ENCODE measurements at places on chromosomes 11 and 22.

GRCh38 chr11:12166299-12167060, 56.1 kb downstream of the MICAL2 start:
- no peak for DNase-seq

DNA sequence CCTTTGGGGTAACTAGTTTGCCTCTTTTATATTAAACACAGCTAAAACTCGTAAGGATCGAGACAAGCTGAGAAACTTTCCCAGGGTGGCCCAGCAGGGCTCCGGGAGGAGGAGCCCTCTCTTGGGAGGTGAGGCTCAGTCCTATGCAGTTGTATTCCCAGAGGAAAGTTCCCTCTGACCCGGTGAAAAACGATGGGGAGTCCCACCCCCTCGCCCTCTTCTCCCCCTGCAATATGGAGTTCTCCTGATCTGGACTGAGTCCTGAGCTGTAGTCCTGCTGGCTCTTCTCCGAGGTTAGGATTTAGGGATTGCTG, 1.3 kb downstream of the NTM start:
- no peak for DNase-seq

DNA sequence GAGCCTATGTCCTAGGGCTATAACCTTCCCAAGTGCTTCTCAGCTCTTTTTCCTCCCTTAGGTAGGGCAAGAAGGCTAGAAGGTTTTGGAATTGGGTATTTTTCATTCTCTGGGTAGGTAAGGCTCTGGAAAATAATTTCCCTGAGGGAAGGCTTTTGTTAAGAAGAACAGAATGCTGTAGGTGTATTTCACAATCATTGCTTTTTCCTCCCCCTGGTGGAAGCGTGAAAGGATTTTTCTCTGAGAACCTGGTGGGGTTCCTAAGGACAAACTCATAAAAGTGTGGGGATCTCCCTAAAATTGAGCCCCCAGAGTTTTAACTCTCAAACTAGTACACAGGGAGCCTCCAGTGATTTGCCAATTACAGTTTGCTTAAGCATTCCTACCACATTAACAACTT, 41.1 kb upstream of the NARS2 start:
- no peak for DNase-seq

- DNase-seq, result peak; percentile 51
These were observed at the start of gene PLA2G3 for GRCh38 chr22:31139866-31140716. PLA2G3 (minus strand) TSS chr22:31140508; CDS start chr22:31140354, 154 bp downstream.

GRCh38 chr22:24996420-24996952, 44.0 kb downstream of the KIAA1671 start:
- peak; percentile 86 for DNase-seq

GRCh38 chr11:124759266-124760204, 2.6 kb downstream of the ESAM start:
- no peak for DNase-seq

DNA sequence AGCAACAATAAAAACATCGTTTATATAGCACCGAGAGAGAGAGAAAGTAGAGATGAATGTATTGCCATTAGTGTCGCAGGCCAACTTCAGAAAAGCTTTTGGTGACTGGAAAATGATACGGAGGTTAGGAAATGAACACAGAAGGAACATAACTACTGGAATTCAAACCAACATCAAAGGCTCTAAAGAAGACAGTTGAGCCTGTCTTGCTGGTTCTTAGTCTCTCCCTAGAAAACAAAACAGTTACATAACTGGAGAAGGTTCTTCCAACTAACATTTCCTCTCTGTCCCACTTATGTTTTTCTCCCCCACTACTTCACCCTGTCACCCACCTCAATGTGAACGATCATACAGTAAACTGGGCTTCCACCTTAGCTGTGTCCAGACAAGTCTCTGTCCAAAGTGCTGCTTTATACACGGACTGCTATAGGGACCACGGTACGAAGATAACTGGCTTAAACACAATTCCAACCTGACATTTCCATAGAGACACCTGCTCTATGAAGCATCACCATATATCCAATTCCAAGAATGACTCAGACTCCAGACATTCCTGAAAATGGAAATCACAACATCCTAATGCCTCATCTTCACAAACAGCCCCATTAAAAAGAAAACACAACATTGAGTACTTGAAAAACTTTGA, 85.2 kb upstream of the ARHGAP32 start:
- DNase-seq, result no peak

DNA sequence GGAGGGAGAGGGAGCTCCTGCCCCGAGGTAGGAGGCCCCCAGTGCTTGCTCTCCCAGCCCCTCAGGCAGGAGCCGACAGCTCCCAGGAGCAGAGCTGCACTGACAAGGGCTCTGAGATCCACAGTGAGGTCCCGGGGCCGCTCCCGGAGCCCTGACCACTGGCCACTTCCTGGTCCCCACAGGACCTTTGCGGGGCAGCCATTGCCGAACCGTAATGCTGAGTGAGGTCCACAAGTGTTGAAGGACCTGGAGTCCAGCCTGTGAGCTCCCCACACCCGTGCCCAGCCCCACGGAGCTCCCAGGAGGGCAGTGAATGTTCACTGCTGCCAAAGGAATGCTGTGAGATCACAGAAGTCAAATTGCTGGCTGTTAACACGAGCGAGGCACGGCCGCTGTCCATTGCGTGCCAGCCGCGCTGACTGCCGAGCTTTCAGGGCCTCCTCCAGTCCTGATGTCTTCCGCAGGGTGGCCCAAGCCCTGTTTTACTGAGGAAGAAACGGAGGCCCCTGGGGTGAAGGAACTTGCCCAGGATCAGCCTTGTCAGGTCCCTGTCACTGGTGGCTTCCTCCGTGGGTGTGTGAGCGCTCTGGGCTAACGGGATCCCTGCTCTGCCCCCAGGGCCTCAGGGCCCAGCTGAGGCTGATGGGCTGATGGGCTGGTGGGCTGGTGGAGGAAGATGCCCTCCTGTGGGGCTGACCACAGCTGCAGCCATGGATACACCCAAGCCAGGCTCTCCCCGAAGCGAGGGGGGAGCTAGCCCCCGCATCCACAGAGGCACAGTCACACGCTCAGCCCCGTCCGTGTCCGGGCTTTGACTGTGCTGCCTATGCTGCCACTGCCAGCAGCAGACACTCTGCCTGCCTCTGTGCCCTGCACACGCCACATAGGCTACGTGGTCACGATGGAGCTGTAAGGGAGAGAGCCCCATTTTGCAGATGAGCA, 70.8 kb downstream of the WNT7B start:
- DNase-seq, result no peak

DNA sequence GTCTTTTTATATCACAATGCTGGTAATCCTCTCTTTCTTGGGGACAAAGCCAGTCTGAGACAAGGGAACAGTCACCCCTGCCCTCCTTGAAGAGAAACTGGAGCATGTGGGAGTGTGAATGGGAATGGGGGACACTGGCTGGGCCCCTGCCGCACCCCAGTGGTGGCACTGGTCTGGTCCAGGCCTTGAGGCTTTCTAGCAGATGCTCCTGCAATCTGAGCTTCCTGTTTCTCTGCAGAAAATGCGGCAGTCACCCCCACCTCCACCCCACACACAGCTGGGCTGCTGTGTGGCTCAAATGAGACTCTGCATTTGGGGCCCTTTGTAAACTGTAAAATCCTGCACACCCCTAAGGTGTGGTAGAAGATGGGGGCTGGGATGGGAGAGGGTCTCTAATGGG, 6.6 kb upstream of the MARK2 start:
- no peak for DNase-seq

DNA sequence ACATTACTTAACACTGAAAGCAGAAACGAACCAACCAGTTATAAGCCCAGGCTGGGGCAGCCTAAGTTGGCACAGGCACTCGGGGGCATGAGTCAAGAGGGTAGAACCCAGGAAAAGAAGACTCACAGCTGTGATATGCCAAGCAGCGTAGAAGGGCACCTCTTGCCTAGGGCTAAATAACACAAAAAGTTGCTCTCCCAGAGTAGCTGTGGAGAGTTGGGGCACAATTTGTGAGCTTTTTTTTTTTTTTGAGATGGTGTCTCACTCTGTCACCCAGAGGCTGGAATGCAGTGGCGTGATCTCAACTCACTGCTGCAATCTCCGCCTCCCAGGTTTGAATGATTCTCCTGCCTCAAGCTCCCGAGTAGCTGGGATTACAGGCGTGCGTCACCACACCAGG, 8.8 kb downstream of the CLMP start:
- no peak for DNase-seq

GRCh38 chr11:105033343-105033742, 1.6 kb downstream of the CASP1 start:
- DNase-seq, result no peak

DNA sequence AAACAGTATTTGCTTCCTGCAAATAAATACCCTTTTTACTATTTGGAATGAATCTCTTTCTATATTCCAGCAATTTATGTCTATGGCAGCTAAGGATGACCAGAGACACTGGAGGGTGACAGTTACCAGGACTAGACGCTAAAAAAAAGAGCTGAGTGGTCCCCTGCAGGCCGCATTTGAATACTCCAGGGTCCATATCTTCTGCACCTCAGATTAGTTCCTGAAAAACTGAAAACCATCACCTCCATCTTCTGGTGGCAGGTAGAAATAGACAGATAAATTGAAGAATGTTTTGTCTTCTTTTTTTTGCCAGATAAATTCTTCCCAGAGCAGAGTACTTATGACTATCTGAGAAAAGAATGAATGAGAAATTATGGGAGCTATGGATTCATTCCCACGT, 145.6 kb downstream of the CSNK2A3 start:
- DNase-seq, result no peak

DNA sequence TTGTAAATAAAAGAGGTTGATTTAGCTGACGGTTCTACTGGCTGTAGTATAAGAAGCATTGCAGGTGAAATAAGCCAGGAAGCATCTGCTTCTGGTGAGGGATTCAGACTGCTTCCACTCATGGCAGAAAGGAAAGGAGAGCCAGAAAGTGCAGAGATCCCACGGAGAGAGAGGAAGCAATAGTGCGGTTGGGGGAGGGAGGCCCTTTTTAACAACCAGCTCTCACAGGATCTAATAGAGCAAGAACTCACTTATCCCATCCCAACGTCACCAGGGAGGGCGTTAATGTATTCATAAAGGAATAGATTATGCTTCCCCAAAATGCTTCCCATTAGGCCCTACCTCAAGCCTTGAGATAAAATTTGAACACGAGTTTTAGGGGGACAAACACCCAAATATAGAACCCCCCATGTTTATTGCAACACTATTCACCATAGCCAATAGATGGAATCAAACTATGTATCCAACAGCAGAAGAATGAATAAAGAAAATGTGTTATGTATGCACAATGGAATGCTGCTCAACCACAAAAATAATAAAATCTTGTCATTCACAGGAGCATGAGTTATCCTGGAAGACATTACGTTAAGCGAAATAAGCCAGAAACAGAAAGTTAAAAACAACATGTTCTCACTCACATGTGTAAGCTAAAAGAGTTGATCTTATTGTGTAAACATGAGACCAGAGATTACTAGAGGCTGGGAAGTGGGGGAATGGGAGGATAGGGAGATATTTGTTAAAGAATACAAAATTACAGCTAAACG, 908.3 kb upstream of the ANO3 start:
- no peak for DNase-seq

- DNase-seq, result no peak
These were observed 4.8 kb downstream of the FBXO3 start for GRCh38 chr11:33769542-33769941.

DNA sequence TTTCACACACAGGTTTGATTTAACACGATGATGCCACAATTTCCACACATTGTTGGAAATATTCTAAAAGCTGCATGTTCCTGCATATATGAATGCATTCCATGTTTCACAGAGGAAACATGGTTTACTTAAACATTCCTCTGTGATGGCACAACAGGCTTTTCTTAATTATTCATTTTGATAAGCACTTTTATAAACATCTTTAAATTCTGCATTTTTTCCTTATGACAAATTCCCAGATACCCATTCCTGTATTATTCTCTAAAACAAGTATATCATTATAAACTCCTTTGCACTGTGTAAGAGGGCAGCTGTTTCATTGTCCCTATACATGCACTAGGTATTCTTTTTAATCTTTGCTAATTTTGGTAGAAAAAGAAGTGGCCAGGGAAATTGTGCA, 532.3 kb downstream of the SOX6 start:
- DNase-seq, result no peak

DNA sequence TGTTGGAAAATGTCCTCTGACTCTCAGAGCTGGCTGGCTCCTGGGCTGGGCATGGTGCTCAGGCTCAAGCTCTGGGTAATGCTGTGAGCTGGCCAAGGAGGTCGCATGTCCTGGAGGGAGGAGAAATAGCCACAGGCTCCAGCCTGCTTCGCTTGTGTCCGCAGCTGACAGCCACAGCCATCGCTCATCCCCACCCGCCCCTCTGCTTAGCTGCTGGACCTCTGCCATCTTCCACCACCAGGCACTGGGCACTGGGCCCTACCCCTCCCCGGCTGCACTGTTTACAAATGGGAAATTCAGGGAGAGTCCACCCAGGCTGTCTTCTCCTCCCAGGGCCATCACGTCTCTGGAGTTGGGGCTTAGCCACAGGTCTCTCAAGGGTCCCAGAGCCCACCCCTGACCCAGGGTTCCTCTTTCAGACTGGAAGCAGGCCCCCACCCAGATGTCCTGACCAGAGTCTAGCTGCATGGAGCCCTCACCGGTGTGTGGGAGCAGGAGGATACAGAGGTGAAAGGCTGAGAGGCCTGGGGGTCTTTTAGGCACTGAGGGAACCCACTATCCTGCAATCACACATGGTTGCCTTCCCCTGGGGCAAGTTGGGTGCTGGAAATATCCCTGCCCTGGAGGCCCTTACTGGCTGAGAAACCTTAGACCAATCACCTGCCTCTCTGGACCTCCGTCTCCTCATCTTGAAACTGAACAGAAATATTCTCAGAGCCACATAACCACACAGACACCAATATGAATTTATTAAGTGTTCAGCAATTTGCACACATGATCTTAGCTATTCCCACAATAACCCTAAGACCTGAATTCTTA, 62.7 kb downstream of the CD82 start:
- peak; percentile 67 for DNase-seq

DNA sequence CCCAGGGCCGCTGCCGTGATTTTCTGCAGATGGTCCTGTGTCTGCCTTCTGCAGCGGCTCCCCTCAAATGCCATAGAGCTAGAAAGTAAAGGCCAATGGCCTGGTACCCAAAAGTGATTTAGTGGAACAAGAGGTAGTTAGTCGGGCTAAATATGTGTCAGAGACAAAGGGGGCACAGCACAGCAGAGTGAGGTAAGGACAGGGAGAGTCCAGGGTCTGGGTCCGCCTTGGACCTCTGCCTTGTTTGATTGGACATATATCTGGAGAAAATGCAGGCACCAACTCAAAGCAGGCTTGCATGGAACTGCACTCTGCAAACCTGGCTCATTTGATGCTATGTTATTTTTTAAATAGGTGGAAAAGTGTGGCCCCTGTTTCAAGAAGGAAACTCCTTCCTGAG, 249.6 kb upstream of the B3GAT1 start:
- no peak for DNase-seq

DNA sequence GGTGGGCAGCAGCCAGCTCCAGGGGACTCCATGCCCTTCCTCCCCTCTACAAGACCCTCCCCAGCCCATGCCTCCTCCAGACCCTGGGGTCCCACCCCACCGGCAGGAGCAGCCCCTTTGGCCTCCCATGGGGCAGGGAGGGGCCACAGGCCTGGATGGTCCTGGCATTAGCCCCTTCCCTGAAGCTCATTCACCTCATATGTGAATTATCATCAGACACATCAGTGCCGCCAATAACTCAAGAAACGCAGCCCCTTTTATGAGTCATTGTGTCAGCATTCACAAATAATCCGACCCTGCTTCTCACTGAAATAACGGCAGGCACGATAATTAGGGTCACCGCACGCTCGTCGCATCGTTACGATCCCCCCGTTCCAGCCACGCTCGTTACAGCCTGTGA, 124.2 kb downstream of the BRD1 start:
- no peak for DNase-seq
